ENCODE measurements at places on chromosomes 4 and X.
A peak's percentile ranks its signal among the peaks of the same experiment; 100 is the strongest.

GRCh38 chr4:163113921-163114713 is 52.6 kb downstream of the NAF1 start:
- DNase-seq = no peak

DNA sequence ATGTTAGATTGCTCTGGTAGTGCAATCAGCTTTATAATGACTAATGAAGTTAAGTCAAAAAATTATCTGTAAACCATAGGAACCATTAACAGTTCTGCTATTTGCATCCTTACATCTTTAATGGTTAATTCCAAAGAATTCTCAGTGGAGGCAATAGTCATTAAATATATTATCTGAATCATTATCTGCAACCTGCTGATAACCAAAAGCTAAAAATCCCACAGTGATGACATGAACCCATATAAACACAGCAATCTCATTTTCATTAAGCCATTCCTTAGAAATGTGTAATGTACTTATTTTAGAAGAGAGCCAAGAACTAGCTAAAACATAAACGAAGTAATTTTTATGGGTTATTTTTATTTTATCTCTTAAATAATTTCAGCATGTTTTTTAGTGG is 60.2 kb downstream of the MAGEB16 start:
- DNase-seq = no peak

- no peak for DNase-seq
These were observed 904.1 kb downstream of the RPA4 start for GRCh38 chrX:97787849-97788248.

DNA sequence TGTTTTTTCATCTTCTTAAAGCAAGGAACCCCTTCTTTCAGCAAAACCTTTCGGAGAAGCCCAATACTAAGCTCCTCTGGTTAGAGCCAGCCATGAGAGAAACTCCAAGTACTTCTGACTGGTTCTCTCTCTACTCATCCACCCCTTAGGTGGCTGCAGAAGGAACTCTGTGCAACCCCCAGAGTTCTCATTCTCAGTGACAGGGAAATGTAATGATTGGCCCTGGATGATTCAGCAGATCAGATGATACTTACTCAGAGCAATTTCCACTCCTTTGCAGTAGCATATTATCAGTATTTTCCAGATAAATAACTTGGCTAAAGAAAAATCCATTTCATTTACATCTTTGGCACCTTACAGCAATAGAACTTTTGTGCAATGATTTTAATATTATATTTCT is 3.2 kb downstream of the SPP1 start:
- no peak for DNase-seq

- DNase-seq = no peak
These were observed 40.4 kb upstream of the PRR27 start for GRCh38 chr4:70113656-70114055.

GRCh38 chrX:109940411-109940810 is 62.5 kb upstream of the TMEM164 start:
- DNase-seq = no peak

DNA sequence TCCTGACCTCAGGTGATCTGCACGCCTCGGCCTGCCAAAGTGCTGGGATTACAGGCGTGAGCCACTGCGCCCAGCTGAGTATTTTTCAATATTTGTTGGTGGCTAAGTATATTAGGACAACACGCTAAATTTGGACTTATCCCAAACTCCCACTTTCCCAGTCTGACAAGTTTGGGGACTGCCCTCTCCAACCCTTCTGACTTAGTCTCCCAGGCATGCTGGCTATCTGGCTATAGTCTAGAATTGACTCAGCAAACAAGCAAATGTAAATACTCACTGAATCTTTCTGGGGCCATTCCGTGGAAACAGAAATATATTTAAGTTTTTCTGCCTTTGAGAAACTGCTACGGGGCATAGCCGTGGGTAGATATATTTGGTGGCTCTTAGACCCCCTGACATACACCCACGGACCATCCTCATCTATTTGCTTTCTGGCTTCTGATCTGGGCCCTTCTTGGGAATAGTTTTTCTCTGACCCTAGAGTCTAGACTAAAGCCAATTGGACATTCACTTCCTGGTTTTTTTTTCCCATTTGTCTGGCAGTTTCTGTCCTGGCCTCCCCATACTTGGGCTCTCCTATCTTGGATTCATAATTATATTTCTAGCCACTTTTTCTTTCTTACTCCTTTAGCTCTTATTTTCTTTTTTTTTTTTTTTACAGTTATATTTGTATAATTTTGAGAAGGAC is 11.3 kb upstream of the DOCK11 start:
- no peak for DNase-seq

DNA sequence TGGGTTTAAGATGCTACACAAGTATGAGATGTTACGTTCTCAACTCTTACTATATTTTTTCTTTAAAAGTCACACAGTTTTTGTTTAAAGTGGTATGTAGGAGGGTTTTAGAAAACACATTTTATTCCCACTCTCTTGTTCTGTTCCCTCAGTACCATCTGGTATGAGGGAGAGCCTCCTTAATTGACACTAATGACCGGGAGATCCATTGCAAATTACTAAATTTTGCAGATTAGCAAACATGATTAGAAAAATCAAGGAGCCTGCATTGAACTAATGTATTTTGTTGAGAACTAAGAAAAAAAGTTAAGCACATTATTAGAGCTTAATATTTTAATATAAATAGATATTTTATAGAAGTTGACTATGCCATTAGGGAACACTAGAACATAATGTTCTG is 87.3 kb upstream of the UNC5C start:
- DNase-seq = no peak

GRCh38 chr4:43274376-43274775 is 381.9 kb downstream of the GRXCR1 start:
- DNase-seq = no peak

DNA sequence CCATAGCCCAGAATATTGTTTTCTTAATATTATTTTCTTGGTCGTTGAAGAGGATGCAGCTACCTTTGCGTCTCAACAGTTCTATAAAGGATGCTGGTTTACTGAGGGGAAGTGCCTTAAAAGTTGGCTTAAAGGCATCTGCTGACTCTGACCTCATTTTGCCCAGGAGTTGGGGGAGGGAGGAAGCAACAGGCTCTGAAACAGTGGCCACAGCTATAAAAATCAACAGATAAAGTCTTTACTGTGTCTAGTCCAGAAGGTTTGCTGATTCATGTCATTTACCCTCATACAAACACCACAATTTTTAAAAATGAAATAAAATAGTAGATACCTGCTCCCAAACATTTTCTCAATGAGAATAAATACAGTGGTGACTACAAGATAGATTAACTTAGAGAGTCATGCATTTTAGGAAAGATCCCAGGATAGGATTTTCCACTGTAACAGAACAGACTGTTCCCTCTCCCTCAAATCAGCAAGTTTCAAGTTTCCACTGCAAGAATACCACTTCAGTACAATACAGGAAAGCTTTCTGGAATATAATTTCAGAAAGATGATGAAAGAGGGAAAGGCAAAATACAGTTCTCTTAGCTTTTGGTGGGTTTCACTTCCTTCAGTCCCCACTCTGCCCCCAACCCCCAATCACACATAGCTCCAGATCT is 1.9 kb downstream of the PHKA1 start:
- no peak for DNase-seq

DNA sequence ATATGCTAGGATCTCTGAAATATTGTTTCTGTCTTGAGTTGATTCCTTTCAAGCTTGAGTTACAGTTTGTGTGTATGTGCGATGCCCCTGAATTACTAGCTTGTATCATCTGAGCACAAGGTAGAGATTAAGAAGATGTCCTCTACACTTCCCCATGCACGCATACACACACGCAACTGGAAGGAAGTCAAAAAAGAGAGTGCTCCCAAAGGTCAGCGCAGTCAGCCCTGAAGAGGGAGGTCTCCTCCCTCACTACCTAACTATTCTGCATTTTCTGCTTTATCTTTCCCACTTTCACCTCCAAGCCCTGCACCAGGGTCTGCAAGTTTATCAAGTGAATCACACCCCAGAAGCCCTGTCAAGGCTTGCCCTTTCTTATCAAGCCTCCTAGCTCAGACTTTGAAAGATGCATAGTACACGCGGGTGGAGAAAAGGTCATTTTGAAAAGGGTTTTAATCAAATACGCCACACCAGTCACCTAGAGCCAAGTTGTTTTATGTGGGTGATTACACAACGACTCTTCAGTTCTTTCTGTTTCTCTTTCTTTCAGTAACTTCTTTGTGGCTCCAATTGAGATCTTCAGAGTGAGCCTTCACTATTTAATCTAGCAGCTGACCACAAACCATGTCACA is 127.7 kb downstream of the ASB9 start:
- peak; percentile 1 for DNase-seq

DNA sequence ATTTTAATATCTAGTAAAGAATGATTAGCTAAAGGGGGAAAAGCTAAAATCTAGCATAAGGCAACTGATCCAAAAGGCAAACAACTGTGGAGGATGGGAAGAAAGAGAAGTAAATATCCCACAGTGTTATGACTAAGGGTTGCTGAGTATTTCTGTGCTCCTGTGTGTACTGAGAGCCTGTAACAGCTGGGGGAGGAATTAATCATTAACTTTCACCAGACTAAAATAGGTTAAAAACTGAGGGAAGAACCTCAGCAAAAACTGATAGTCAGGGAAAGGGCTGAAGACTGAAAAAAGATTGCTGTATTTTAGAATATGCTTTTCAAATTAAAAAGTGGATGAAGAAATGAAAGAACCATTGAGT is 365.9 kb downstream of the CXXC4 start:
- DNase-seq = peak; percentile 87

DNA sequence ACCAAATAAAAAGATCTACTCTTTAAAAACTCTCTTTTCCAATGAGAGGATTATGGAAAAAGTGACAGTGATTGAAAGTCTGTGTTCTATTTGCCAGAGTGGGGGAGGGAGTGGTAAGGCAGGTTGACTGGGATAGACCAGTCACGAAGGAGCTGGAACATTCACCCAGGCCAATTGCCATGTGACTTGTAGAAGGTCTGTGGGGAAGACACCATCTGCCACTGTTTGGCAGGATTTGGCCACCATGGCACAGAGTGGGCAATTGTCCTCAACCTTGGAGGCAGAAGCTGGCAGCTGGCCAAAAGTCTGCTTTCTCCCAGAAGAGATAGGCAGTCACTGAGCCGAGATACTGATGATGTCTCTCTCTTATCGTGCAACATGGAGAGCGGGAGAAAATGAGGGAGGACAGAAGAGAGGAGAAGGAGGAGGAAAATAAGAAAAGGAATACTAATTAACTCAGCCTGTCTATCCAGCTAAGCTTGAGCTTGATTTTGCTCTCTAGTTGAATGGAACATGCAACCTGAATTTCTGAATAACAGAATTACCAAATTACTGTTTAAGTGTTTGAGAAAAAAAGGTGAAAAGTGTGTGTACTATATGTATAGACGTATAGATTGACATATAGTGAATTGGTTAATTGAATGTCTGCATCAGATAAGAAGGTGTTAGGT is 267.1 kb downstream of the ARHGAP24 start:
- no peak for DNase-seq

DNA sequence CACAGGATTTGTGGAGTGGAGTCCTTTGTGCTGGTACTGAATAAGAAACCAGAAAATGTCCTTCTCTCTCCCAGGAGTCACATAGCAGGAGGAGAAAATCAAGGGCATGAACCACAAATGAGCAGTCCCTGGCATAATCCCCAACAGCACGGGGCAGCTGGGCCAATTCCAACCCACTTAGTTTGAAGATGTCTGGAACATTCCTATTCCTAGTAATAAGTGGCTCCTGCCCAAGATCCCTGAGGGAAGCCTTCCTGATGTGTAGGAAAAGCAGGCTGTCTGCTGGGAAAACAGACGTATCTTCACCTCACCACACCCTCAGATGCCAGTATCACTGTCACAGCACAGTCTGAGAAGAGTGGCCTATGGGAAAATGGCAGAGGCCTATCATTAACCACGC is 182.8 kb upstream of the MAP3K15 start:
- no peak for DNase-seq

DNA sequence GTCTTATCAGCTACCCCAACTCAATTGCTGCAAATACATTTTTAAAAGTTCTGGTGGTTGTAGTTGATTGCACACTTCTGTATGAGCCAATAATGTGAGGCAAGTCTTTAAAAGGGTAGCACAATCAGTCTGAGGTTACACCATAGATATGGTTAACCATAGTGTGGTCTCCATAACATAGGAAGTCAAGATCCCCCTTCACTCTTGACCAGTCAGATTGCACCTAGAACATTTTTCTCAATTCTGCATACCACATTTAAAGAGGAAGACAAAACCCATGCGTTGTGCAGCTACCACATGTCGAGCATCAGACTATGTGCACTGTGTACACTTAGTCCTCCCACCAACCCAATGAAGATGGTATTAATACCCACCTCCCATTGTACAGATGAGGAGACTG is 26.5 kb upstream of the CYBB start:
- no peak for DNase-seq

DNA sequence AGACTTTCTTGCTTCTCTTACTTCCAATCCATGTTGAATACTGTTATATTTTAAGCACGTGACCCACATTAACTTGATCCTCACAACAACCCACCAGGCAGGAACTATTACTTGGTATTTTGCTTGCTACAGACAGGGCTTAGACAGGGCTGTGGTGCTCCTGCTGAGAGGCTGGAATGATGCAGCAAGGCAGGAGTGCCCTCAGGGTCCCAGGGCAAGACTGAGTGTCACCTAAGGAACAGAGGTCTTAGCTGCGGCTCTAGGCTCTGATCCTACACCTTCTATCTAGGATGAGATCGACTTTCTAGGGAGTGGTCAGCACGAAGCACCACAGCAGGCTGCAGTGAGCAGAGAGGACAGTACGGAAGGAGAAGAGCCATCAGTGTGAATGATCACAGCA is 20.0 kb downstream of the TAPT1 start:
- DNase-seq = no peak

DNA sequence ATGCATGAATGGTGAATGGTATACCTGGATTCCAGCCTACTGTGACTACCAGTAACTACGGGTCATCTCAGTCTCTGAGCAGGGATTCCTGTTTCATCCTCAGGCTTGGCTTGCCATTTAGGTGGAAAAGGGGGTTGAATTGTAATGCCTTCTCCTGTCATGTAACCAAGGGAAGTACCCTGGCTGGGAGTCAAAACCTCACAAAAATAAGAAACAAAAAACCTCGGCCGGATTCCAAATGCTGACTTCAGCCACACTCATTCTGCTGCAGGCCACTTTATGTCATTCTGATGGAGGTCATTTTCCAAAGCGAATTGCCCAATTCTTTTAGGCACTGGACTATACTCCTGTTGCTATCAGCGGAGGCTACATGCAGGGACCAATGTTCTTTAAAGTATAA is 324.7 kb downstream of the LDB2 start:
- DNase-seq = no peak

GRCh38 chr4:148238086-148238485 is 204.1 kb downstream of the NR3C2 start:
- DNase-seq = no peak

DNA sequence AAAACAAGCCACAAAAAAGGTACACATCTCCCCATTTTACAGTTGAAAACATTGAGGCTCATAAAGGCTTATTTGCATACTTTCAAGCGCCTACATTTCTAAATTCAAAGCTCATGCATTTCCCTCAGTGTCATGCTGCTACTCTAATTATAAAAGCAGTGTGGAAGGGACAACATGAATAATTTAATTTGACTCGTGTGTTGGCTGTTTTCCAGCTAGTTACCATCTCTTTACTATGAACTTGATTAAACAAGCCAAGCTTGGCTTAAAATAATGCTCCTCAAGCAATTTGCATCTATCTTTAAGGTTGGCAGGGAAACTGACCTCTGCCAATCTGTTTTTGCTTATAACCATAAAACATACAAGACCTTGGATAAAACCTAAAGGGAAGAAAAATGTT is 252.5 kb upstream of the NEIL3 start:
- DNase-seq = no peak
